ENCODE measurements at places on chromosomes 11 and 22.

GRCh38 chr22:26781596-26781995 lies 124.2 kb downstream of the MIAT start:
- DNase-seq, result no peak

DNA sequence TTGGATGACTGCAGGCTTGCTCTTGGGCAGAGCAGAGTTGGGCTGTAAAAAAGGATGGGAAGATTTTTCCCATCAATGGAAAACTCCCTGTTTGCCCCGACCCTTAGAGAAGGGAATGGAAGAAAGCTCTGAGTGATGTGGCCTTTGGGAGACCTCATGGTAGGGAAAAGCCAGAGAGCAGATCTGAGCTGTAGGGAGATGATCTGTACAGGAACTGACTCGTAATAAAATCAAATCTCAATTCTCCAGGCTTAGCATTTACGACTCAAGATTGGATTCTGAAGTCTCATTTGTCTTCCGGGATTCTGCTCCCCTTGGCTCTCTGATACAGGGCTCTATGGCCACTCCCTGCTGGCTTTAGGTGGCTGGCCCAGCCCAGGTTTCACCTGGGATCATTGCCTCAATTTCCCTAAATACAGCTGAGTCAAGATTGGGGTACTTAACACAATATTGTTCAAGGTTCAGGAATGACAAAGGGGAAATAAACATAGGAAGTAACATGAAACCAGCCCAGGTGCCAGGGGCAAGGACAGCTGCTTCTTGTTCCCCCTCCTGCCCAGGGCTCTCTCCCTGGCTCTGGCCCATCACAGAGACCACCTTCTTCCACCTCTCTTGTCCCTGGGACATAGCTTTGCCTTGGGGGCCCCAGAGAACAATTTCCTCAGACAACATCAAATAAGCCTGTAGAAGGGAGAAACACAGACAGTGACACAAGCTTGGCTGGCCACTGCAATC lies 38.4 kb upstream of the THY1 start:
- DNase-seq, result peak; percentile 31

- no peak for DNase-seq
Measured at GRCh38 chr11:96520939-96521338, 131.1 kb downstream of the JRKL start.

DNA sequence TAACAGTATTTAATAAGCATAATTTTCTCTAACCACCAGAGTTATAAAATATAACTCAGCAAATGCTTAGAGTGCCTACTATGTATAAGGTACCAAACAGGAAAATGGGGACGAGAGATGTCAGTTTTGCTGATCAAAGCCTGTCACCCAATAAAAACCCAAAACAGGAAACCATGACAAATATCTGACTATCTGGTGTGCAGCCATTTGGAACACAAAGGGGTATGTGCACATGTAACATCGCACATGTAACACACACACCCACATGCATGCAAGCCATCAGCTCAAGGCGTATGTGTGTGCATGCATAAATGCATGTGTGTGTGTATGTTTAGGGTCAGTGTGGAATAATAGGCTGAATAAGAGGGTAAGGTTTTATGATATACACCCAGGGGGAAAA lies 64.2 kb downstream of the PRR5L start:
- no peak for DNase-seq

- no peak for DNase-seq
Measured at GRCh38 chr11:3046190-3046589, 11.0 kb downstream of the CARS1 start.

GRCh38 chr22:31210556-31211421 lies 1.3 kb upstream of the LIMK2 start:
- no peak for DNase-seq

GRCh38 chr11:77502346-77502905 lies 28.5 kb upstream of the PAK1 start:
- no peak for DNase-seq

- no peak for DNase-seq
Measured at GRCh38 chr22:19126309-19127273, 4.4 kb upstream of the DGCR2 start.

GRCh38 chr11:12157241-12157661 lies 46.9 kb downstream of the MICAL2 start:
- DNase-seq, result no peak

- DNase-seq, result no peak
Measured at GRCh38 chr11:16772141-16772512, 33.7 kb downstream of the C11orf58 start.

- no peak for DNase-seq
Measured at GRCh38 chr11:20027556-20028013, 132.7 kb downstream of the DBX1 start.

- no peak for DNase-seq
Measured at GRCh38 chr11:27412192-27412691, 49.2 kb upstream of the CCDC34 start.

DNA sequence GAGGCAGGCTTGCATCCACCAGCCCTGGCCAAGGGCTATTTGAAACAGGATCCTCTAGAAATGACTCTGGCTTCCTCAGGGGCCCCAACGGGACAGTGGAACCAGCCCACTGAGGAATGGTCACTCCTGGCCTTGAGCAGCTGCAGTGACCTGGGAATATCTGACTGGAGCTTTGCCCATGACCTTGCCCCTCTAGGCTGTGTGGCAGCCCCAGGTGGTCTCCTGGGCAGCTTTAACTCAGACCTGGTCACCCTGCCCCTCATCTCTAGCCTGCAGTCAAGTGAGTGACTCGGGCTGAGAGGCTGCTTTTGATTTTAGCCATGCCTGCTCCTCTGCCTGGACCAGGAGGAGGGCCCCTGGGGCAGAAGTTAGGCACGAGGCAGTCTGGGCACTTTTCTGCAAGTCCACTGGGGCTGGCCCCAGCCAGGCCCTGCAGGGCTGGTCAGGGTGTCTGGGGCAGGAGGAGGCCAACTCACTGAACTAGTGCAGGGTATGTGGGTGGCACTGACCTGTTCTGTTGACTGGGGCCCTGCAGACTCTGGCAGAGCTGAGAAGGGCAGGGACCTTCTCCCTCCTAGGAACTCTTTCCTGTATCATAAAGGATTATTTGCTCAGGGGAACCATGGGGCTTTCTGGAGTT lies 13.3 kb downstream of the IL10RA start:
- no peak for DNase-seq

DNA sequence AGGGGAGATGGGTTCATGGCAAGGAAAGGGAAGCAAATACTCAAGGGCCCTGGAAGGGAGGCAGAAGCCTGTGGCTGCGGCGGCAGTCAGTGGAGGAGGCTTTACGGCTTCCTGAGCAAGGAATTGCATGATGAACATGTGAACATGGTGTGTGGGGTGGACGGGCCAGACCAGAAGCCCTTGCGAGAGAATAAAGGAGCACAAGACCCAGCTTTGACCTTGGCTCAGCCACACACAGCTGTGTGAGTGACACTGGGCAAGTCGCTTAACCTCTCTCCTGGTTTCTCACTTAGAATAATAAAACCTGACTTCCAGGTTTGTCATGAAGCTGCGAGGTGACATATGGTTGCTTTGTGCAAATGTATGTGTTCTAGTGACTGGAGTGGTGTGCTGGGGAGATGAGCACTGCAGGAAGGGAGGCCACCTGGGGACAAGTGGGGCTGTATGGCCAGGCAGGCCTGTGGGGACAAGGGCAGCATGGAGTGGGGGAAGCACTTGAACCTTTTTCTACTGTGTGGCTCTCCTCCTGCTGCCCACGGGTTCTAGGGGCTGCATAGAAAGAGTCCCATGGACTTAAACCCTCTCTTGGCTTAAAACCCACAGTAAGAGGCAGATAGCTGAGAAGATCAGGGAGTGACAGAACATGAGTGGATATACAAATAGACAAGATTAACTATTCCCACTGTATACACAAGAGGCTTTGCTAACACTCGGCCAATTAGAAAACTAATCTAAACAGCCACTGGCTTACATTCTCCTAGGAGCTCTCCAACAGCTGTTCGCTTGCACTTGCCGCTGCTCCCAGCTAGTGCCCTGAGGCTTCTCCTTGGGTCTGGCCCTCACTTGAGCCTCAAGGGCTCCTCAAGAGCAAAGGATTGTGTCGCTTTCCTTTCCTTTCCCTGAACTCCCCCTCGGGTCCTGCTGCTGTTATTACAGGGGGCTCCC lies 67.3 kb upstream of the CDON start:
- DNase-seq, result no peak

DNA sequence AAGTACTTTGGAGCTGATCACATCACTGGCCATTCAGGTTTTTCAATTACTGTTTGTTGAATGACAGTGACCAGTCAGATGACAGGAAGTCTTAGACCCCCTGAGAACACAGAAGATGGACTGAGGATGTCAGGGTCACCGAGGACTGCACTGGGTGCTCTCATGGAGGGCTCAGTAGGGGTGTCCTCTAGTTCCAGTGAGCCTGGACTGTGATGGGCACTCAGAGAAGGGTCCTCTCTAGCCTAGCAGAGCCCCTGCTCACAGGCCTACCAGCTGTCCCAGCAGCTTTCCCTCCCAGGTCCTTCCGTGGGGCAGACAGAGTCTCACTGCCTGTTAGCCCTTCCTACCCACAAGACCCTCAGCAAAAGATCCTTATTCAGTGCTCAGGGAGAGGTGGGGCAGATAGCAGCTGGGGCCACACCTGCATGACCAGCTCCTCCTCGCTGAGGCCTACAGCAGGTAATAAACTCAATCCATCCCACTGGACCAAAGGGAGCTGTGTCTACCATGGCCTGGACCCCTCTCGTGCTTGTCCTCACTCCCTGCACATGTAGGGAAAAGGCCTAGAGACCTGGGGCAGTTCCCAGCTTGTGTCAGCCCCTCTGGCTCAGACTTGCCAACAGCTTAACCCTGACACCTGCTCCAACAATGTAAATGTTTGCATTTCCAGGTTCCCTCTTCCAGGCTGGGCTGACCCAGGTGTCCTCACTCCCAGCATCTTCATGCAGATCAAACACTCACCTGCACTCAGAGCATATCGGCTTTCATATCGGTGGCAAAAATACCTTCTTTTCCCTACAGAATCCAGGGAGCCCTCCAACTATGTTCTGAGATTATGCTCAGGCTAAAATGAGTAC lies 25.2 kb upstream of the VPREB1 start:
- DNase-seq, result no peak

DNA sequence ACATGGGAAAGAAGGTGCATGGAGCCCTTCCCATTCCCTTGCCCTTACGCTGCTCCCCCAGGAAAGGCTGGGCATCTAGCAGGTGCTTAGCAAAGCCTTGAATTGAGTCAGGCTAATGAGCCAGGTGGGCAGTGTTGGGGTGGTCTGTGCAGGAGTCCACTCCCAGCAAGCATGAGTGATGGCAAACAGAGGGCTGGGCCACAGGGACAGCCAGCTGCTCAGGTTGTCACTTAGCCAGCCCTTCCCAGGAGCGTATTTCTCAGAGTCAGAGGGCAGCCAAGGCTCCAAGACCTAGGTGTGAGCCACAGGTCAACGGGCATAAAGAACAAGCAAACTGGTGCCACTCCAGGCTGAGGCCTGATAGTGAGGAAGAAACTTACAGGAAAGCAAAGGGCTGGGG lies 149.8 kb downstream of the DSCAML1 start:
- no peak for DNase-seq

- DNase-seq, result no peak
Measured at GRCh38 chr11:85481862-85482261, 145.3 kb downstream of the DLG2 start.

- DNase-seq, result no peak
Measured at GRCh38 chr11:123479048-123479837, 49.2 kb downstream of the GRAMD1B start.

DNA sequence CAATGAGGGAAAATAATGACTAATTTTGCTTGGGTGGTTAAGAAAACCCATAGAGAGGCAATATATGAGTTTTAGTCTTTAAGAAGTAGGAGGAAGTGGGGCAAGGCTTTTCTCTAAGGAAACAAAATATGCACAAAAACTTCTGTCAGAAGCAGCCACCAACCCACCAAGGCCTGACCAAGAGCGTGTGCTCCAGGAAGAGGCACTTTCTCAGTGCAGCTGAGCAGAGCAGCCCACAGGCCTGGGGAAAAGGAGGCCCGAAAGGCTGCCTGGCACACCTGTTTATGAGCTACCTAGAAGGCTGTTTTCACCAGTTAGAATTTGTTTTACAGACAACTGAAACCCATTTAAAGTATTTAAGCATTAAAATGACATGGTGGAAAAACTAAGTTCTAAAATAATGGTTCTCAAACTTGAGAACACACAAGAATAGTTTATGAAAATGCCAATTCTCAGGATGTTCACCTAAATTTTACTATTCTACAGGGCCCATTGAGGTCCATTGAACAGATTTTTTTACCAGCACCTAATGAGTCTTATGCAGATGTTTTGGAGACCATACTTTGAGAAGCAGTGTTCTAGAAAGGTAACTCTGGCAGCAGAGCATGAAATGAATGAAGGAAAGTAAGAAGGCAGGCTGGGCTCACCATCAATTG lies 160.5 kb upstream of the DDI1 start:
- no peak for DNase-seq

- DNase-seq, result peak; percentile 84
Measured at GRCh38 chr11:120952461-120953434, 71.2 kb upstream of the TBCEL start.

DNA sequence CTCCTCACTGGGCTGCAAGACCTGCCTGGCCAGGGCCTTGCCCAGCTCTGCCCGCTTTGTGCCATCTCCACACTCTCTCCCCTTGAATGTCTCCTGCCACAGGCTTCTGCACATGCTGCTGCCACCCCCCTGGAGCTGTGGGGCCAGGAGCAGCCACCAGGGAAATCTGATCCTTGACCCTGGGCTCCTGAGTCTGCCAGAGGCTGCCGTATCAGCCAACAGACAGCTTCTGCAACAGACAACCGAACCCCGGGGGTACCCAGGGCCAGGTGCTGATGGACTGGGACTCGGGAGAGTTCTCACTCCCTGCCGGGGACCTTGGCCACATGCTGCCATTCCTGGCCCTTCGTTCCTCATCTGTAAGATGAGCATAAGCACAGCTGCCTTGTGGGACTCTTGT lies 3.3 kb upstream of the PPARA start:
- DNase-seq, result no peak

DNA sequence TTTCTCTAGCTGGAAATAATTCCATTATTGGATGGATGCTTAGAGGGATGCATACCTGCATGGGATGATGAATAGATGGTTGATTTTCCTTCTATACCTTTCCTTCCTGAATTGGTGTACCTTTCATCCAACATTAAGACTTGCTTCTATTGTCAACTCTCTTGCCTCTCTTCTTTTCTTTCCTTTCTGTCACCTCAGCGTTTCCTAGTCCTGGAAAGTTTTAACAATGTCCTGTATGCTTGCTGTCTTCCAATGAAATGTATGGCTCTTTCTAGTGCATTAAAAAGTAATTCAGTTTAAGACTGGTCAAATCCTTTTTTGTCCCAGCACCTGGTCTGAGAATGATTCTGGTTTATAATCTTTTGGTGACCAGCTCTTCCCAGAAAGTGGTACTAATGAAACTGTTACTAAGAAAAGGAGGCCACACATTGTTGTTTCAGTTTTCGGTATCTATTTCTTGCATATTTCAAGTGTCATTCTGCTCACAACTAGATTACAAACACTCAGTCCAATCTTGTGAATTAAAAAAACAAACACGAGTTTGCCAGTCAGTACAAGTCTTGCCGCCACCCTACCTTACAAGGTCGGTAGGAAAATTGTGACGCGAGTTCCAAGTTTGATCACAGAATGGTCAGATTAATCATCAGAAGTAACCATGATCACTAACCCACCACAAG lies 8.0 kb downstream of the POU2AF1 start:
- no peak for DNase-seq
